ENCODE measurements at places on chromosomes 3 and 15.

GRCh38 chr3:148101061-148101460, 596.6 kb upstream of the AGTR1 start:
- DNase-seq: peak; percentile 45

GRCh38 chr15:32099097-32099785, 68.9 kb downstream of the CHRNA7 start:
- DNase-seq: no peak

GRCh38 chr3:71447197-71447596, 136.3 kb downstream of the FOXP1 start:
- DNase-seq: no peak

DNA sequence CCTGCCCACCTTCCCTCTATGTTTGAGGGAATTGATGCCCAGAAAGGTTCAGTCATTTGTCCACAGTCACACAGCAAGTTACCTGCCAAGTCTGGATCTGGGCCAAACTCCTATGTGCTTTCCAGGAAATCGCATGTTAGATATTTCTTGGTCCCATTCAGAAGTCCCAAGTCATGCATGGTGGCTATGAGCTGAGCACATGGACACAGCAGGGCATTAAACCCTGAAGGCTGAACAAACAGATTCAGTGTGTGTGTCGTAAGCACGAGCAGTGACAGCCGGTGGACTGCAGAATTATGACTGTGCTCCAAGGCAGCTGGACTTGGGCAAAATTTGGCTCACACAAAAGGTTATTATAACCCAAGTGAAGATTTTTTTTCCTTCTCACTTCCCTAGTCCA, 11.4 kb upstream of the SLC6A6 start:
- DNase-seq: peak; percentile 76

DNA sequence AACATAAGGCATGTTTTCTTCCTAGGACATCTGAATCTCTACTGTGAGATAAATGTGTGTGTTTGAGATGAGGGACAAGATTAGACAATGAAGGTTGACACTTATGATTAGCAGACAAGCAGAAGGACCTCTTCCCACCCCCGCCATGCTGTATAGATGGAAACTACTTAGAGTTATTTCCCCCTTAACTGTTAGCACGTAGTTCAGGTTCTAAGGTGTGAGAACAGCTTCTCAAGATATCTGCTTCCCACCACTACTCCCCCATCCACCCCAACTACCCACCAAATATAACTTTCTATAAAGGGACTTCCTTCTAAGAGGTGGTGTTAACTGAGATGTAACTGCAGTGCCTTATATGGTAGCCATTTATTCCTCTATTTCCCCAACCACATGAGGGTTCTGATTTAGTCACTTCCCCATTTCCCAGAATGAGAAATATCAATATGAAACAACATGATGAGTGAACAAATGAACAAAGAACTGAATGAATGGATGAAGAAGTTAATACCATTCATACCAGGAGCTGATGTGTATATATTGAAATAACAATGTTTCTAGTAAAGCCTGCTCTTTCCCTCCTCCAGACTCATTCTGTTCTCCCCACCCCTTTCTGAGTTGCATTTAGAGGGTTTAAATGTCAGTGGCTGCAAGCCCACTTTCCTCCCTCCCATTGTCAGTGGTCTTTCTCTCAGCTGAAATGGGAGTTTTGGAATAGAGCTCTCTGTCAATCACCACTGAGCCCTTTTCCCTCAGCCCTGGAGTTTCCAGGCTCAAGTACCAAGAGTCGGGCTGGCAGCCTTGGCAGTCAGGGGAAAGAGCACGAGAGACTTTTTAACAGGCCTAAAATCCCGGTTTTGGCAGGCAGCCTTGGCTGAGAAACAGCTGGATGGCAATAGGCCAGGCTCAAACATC, 7.7 kb upstream of the RFTN1 start:
- no peak for DNase-seq

DNA sequence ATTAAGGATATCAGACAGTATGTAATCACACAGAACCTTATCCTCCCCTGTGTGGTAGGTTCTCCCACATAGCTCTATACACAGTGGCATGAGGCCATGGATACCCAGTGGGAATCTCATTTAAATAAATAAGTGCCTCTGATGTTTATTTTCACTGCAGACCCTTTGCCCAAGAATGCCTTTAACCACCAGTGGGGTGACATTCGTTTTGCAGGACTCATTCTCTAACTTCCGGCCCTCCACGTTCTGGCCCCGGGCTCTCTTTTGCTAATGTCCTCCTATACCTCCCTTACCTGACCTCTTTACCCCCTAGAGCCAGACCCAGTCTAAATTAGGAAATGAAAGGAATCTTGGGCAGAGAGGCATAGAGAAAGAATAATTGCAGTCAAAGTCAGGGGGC, 8.3 kb downstream of the CCDC80 start:
- DNase-seq: no peak
